Naive thymus-derived CD8-positive, alpha-beta T cell (primary cell): ENCODE measurements at places on chromosomes 6 and 20.

DNA sequence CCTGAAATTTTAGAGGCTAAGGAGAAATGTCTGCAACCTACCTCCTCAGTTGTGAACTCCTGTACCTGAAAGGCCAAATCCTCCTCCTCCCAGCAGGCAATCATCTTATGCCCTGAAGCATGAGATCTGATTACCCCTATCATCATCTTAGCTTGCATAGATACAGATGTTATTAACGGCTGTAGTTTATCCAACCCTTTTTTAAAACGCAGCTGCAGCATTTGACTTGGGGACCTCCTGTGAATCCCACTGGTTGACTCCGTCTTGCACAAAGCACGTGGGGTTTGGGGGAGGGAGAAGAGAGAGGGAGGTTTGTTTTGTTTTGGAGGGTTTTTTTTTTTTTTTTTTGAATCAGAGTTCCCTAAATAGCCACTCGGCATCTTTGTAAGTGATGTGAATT is 5.8 kb upstream of the NR2E1 start:
- no peak for DNase-seq

- no peak for DNase-seq
These were observed 274.8 kb upstream of the RGS17 start for GRCh38 chr6:153405931-153406330.

- no peak for DNase-seq
These were observed 19.4 kb downstream of the QRSL1 start for GRCh38 chr6:106648651-106649308.

- DNase-seq: peak; percentile 34
These were observed at the start of gene TRIM38 for GRCh38 chr6:25962149-25963127. TRIM38 (plus strand) TSS chr6:25962802; CDS start chr6:25966523, 3,721 bp downstream.

- DNase-seq: no peak
These were observed 239.9 kb upstream of the RNF217 start for GRCh38 chr6:124722141-124722878.

DNA sequence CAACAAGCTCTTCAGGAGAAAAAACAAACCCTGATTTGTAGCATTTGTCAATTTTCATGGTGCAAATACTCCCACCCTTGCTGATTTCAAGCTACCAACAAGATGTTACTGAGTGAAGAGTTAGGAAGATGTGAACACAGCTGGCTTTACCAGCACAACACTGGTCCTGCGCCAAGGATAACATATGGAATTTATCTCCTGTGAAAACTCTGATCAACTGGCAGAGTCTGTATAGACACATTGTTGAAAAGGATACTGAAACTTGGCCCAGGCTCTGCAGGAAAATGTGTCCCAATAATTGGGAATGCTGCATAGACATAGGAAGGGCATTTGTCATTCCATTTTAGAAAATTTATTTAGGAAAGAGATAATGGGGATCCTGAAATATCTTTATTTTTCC is 29.0 kb downstream of the OTOR start:
- no peak for DNase-seq
